ENCODE measurements at places on chromosomes 5 and 9.

DNA sequence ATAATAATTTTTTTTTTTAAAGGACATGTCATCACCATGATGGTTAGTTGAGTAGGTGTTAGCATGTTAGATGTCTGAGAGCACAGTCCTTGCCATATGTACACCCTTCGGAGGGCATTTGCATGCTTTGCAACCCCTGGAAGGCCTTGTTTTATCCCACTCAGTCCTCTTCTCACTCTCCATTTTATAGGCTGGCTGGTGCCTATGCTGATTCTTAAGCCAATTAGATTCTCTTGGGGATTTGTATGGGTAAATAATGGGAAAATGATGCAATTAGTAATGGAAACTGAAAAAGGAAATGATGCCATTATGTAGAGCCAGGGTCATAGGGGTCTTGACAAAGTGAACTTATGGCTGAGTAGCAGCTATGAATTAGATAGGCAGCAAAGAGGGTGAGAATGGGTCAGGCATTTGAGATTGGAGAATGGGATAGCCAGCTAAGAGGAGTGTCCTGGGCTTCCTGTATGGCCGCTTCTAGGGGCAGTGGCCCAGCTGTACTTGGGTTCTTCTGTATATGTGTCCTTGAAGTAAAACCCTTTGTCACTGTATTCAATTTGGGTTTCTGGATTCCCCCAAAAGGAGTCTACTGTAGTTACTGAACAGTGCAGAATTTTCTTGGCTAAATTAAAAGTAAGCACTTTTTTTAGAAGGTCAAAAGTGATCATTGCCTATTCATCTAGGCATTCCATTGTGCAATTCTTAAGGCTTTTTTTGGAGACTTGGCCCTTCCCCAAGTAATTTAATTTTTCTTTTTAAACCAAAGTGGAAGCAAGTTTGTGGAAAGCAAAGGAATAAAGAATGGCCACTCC lies 31.6 kb downstream of the LRRTM2 start:
- no peak for DNase-seq

DNA sequence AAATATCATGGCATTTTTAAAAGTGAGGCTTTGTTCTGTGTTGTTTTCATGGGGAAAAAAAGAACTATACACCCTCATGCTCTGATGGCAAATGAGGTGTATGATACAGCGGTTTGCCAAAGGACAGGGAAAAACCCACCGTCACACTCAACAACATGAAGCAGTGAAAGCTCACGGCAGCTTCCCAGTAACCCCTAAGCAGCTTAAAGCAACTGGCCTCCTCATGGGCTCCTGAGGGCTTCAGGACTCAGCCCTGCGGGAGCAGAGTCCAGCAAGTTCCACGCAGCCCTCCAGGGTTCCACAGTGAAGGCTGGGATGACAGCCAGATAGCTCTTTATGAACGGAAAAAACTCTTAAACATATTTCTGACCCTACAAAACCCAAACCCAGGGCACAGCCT lies 12.9 kb downstream of the BARHL1 start:
- DNase-seq, result no peak

DNA sequence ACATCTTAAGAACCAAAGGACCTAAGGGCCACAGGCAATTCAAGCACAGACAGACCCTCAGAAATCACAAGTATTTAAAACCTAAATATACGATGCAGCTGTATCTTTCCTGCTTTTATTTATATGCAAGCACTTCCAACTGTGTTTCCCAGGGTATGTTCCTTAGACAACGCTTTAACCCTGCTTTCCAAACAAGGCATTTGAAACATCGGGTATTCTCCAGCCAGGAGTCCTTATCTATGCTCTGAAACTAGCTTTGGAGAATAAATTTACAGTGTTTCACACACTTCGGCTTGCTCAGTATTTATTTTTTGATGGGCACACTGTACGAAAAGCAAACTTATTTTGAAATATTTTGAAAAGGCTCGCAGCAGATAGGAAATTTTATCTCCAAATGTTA lies 13.5 kb downstream of the NR6A1 start:
- no peak for DNase-seq

DNA sequence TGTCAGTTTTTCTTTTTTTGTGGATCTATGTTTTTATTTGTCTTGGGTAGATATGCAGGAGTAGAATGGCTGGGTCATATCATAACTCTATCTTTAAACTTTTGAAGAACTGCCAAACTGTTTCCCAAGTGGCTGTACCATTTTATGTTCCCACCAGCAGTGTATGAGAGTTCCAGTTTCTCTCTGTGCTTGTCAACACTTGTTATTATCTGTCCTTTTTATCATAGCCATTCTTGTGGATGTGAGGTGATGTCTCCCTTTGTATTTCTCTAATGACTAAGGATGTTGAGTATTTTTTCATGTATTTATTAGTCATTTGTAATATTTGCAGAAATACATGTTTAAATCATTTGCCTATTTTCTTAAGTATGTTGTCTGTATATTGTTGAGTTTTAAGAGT lies 17.4 kb upstream of the FAT2 start:
- DNase-seq, result no peak

- DNase-seq, result no peak
These were observed 245.4 kb downstream of the MLLT3 start for GRCh38 chr9:20376731-20377375.

- no peak for DNase-seq
These were observed 2.0 kb downstream of the ASPN start for GRCh38 chr9:92480291-92480771.

DNA sequence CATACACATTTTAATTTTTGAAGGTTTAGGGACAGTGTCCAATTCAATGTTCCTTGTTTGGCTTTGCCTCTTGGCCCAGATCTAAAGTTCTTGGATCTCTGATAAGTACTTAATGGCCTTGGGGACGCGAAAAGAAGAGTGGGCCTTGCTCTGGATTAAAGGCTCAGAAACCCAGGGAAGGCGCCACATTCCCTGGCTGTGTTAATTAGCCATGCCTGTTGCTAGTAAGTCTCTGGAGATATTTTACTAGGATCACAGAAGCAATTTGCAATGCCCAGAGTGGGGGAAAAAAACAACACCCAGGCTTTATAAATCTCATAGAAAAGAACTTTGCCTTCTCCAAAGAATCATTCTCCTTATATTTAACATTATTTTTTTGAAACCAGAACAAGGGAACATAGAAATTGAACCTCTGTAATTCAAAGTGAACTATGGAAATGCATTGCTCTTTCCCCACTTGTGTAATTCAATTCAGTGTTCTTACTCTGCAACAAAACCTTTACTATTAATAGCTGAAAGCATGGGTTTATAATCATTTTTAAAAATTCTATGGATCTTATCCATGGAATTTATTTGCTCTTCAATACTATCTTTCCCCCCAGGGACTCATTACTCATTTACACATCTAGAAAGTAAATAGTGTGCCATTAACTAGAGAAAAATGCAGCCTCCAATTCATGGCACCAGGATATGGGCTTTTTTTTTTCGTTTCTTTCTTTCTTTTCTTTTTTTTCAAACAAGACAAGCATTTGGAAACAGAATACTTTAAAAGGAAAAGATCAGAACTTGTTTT lies 172.2 kb upstream of the ANKRD55 start:
- DNase-seq, result no peak

DNA sequence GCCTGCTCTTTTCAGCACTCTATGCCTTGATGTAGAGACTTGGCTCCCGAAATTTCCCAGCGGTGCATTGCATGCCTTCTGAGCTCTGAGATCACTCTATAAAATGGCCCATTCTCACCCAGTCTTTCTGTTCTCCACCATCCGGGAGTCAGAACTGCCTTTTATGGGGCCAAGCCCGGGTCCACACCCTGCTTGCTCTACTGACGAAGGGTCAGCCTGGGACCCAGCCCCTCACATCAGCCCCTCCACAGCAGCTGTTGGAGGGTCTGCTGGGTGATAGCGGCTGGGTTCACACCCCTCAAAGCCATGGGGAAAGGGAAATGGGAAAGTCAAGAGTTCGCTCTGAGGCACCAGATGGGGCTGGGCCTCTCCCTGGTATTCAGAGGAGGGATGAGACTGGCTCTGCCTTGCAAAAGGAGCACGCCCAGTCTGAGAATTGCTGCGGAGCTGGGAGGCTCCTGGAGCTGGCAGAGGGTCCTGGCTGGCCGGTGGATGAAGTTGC lies 66.0 kb upstream of the ORM1 start:
- peak; percentile 22 for DNase-seq

GRCh38 chr5:100777680-100778300 lies 125.3 kb downstream of the ST8SIA4 start:
- no peak for DNase-seq

GRCh38 chr9:123201083-123201482 lies 67.3 kb downstream of the STRBP start:
- DNase-seq, result no peak

DNA sequence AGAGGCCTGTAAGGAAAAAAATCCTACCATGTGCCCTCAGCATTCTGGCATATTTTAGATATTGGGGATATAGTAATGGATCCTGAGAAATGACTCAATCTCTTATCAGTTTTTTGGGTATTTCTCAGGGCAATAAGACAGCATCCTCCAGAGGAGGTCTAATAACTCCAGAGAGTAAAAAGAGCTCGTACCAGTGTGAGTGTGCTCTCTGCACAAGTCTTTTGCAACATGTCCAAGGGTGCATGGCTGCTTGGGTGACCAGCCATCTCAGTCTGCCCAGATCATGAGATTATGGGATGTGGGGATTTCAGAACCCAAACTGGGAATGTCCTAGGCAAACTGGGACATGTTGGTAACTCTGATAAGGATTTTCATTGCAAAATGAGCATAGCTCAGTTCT lies 15.3 kb downstream of the ASPN start:
- DNase-seq, result no peak

- DNase-seq, result no peak
These were observed 15.4 kb upstream of the SMIM15 start for GRCh38 chr5:61177716-61178115.

DNA sequence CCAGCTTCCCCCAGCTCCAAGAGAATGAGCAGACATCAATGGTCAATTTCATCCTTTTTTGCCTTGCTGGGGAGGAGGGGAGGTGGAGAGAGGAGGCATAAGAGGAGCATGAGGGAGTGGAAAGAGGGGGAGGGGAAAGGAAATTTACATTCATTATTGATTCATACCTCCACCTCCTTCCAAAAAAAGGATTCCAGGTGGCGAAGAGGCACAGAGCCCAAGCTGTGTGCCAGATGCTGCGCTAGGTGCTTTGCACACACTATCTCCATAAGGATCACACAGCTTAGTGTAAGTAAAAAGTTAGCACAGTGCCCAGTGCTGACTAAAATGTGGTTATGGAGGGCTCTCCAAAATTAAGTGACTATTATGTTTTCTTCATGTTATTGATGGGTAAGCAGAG lies 11.0 kb downstream of the ASTN2 start:
- peak; percentile 97 for DNase-seq

DNA sequence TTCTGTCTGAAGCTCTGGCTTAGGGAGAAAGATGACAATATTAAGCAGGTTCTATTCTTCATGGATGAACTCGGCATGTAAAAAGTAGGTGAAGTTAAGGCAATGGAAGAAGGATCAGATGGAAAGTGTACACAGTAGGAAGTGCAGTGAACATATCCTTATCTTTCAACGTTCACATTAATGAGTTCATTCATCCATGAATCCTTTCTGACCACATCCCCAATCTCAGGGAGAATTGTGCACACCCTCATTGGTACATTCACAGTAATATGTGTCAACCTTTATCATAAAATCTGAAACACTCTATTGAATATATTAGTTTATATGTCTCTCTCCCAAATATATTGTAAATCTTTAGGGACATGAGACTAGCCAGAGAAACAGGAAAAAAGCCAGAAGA lies 5.5 kb downstream of the GIN1 start:
- no peak for DNase-seq

DNA sequence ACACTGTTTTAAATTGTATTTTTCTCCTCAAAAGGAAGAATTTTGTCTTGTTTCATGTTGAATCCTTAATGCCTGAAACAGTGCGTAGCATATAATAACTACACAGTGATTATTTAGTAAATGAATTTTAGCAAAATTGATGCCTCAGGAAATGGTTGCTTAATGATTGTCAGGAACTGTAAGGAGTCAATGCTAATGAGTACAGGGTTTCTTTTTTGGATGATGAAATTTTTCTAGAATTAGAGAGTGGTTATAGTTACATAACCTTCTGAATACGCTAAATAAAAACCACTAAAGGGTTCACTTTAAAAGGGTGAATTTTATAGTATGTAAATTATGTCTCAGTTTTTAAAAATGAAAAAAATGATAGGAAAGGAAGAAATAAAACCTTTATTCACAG lies 14.9 kb downstream of the FAM151B start:
- no peak for DNase-seq

- no peak for DNase-seq
These were observed 524.9 kb upstream of the ITGA1 start for GRCh38 chr5:52262844-52263243.

- DNase-seq, result no peak
These were observed 1578.2 kb upstream of the WWC1 start for GRCh38 chr5:166713295-166713694.

- peak; percentile 24 for DNase-seq
These were observed 64.5 kb downstream of the STARD4 start for GRCh38 chr5:111447822-111448221.

DNA sequence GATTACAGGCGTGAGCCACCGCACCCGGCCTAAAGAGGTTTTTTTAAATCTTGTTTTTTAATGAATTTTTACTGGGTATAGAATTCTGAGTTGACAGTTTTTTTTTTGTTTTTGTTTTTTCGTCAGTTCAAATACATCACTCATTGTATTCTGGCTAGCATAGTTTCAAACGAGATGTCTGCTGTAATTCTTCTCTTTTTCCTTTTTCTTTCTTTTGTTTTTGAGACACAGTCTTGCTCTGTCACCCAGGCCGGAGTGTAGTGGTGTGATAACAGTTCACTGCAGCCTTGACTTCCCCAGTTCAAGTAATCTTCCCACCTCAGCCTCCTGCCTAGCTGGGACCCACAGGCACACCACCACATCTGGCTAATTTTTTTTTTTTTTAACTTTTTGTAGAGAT lies 2.2 kb upstream of the PRRT1B start:
- DNase-seq, result no peak

- no peak for DNase-seq
These were observed 303.7 kb upstream of the PAPPA start for GRCh38 chr9:115849679-115850412.

- DNase-seq, result no peak
These were observed 58.3 kb downstream of the PIK3R1 start for GRCh38 chr5:68273717-68274409.

- DNase-seq, result no peak
These were observed 98.4 kb downstream of the PDE4D start for GRCh38 chr5:59795141-59795540.

DNA sequence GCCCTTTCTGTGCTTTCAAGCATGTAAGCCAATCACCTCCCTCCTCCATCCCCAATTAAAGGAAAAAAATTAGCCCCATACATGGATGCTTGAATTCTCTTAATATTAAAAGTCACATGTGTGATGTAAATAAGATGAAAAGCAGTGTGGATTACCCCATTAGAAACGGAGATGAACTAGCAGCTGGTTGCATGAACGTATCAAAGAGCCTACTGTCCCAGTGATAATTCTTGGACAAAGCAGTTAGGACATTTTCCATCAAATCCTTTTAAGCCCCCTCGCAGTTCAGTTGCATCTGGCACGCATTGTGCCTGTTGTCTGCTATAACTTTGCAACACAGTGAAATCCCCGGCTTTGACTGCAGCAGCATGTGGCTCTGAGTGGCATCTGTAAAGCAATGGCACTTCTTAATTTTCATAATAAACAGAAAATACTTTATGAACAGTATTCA lies 285.6 kb downstream of the FBXL7 start:
- peak; percentile 77 for DNase-seq
